ENCODE measurements at places on chromosomes 6 and 20.

GRCh38 chr20:59788196-59788735 lies 145.2 kb downstream of the SYCP2 start:
- DNase-seq = no peak

- no peak for DNase-seq
Measured at GRCh38 chr6:132354517-132355167, 46.6 kb downstream of the MOXD1 start.

DNA sequence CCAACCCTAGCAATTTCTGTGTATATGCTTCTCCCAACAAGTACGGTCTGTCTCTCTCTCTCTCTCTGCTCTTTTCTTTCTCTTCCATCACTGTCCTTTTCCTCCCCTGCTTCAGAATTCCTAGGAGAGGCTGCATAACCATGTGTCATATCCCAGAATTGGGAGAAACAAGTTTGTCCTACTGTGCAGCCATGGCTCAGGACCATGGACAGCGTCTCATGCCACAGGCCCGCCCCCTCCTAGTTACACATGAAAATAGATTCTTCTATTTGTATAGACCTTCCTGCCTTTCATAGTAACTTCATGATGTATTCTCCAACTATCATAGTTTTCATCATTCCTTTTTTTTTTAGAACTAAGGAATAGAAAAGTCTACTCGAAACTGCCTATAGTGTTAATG lies 98.0 kb downstream of the FNDC1 start:
- DNase-seq = no peak

- no peak for DNase-seq
Measured at GRCh38 chr6:35412102-35412501, 40.0 kb upstream of the FANCE start.

GRCh38 chr20:25282796-25283195 lies 34.9 kb downstream of the PYGB start:
- DNase-seq = no peak

DNA sequence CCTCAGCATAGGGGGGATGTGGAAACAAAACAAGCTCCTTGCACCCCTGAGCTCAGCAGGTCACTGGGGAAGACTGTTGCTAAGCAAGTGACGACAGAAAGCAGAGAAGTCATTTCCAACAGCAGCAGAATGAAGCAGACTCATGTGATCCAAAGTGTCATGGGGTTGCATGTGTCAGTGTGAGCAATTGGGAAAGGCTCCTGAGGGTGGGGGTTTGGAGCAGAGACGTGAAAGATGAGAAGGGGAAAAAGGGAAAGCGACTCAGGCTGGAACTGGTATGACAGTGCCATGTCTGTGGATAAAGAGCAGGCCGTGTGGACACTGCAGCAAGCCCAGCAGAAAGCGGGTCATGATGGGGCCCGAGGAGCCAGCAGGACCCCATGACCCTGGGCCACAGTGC lies 363.9 kb downstream of the PREX1 start:
- peak; percentile 30 for DNase-seq

DNA sequence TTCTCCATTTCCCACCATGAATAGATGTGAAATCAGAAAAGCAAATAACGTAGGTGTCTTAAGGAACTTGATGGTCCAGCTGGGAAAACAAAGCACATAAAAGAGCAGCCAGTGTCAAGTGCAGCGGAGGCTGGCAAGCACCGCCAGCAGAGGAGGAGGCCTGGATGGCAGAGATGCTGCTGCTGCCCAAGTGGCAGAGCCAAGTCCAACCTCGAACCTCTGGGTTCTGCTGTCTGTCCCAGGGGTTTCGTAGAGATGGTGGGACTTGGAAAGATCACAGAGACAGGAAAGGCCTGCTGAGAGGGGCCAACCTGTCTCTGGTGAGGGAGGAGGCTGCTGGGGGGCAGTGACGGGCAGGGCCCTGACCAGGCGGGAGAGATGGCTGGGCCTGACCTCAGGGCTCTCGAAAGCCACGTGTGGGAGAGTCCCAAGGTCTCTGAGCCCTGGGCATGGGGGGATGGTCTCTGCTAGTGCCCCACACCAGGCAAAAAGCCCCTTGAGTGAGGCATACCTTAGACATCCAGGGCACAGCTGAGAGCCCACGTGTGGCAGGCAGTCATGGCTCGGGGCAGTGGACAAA lies 77.3 kb downstream of the TCP11 start:
- no peak for DNase-seq

- DNase-seq = no peak
Measured at GRCh38 chr6:162705736-162706135, 21.8 kb downstream of the PRKN start.

- no peak for DNase-seq
Measured at GRCh38 chr6:21713481-21713880, 119.9 kb downstream of the SOX4 start.

DNA sequence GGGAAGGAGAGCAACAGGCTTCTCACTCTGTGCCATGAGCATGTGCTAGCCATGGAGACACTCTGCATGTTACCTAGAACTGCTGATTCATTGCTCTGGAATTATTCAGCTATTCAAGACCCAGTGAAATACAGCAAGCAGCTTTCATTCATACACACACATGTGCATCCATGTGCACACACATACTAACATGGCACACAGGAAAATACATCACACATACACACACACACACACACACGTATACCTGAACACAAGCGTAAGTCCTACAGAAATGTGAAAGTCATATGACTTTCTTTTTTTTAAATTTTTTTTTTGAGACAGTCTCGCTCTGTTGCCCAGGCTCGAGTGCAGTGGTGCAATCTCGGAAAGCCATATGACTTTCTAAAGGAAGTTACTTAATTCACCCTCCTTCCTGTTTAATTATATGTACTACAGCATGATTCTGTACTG lies 108.2 kb upstream of the NFATC2 start:
- DNase-seq = peak; percentile 81

GRCh38 chr6:56076033-56076432 lies 171.3 kb downstream of the COL21A1 start:
- no peak for DNase-seq

- no peak for DNase-seq
Measured at GRCh38 chr20:9038791-9039535, 29.9 kb upstream of the PLCB4 start.

DNA sequence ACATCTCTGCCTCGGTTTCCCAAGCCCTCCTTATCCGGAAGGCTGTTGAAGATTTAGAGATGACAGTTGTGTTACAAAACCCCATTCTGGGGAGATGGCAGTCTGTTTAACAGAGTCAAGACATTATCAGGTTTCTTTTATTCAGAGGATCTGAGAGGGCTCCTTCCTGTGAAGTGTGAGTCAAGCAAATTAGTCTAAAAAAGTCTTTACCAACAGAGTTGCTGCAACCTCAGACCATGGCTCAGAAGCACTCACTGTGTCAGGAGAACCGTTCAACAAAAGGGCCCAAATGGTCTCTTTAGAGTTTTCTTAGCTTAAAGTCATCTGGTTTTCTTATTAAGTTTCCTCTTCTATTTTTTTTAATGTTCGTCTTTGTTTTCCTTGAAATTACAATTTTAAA lies 717.8 kb downstream of the EPM2A start:
- DNase-seq = no peak

DNA sequence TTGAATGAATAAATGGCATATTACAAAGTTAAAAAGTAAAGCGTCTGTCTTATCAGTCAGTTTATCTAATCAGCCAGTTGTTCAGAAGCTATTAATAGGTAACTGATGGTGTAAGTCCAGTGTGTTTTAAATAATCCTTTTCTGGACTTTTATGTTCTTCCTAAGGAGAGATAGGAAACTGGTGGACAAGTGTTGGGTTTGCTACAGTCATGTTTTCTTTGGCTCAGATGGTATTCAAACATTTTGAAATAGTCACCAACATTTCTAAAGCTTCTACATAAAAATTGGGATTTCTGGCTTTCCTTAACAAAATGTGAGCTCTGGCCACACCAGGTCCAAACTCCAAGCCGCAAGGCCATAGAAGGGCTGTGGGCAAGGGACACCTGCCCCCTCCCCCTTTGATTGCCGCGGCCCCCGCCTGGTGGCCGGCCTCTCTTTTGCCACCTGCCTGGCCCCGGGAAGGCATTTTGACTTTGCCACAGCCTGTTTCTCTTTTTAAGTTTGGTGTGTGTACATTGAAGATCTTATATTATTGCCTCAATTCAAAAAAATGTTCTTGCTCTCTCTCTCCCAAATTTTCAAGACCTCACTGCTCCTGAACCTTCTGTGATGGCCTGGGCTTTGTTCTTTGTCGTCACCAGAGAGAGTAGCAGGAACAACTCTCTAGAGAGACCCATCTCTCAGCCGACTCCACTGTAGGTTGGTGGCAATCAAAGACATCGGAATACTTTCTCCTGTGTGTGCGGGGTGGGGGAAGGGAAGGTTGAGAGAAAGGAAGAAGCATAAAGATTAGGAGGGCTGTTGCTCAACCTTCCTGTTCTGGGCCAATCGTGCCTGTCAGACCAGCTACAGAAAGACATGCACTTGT lies 84.0 kb upstream of the ZNF217 start:
- DNase-seq = no peak

- DNase-seq = no peak
Measured at GRCh38 chr6:32195902-32196681, 3.6 kb upstream of the GPSM3 start.

DNA sequence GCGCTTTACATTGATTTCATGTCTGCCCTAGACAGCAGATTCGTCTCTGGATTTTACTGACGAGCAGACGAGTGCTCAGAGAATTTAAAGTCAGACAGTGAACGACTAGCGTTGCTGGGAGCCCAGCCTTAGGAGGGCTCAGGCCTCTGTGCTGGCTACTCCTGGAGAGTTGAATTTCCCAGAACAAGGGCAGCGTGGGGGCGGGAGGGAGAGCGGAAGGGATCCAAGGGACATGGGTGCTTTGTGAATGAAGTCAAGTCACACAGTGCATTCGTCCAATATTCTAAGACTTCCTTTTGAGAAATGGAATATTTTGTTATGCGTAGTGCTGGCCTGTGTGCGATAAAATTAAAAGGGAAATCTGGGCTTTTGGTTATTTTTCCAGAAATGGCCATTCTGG lies 126.5 kb downstream of the MYLK4 start:
- DNase-seq = no peak

DNA sequence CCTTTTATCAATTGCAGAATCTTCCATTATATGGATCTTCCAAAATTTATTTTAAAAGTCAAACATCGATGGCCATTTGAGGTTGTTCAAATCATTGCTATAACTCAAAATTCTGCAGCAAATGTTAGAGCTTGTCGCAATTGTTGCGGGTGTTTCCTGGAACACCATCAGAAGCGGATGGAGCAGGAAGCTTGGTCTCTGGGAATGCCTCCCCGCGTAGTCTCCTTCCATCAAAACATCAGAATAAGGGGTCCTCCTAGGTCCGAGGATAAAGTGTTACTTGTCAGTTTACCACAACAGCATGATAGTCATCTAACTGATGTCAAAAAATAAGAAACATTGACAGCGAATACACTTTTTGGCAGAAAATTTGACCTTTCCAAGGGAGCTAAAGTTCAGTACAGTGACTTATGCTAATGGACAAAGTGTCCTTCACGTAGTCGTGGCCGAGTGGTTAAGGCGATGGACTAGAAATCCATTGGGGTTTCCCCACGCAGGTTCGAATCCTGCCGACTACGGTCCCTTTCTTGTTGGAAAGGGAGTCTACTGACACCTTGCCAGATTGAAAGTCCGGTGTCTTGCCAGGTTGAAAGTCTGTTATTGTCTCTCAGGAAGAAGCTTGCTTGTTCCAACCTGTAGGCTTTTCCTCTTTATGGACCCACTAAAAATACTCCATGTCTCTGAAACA lies 59.0 kb upstream of the ZNF184 start:
- DNase-seq = no peak

GRCh38 chr6:68760485-68760884 lies 125.4 kb downstream of the ADGRB3 start:
- DNase-seq = no peak

GRCh38 chr20:5716953-5717352 lies 33.2 kb upstream of the SHLD1 start:
- DNase-seq = no peak

- DNase-seq = no peak
Measured at GRCh38 chr6:21752054-21752811, 158.7 kb downstream of the SOX4 start.

GRCh38 chr6:69105288-69105687 lies 470.2 kb downstream of the ADGRB3 start:
- DNase-seq = no peak

- no peak for DNase-seq
Measured at GRCh38 chr20:21147593-21147992, 21.7 kb downstream of the KIZ start.

DNA sequence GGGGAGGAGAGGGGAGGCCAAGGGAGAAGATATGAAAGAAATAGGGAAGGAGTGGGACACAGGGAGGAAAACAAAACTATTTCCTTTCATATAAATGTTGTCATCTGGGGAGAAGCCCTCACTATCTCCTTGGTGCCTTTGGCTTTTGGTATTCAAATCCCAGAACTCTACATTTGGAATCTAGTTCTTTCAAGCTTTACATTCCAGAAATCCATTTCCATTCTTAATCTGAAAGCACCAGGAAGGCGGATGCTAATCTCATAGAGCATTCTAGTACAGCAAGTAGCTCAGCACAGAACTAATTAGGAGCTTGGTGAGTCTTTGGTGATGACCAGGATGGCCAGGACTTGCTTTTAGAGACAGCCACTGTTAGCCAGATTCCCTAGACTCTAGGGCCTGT lies 177.9 kb downstream of the KIF16B start:
- DNase-seq = no peak

DNA sequence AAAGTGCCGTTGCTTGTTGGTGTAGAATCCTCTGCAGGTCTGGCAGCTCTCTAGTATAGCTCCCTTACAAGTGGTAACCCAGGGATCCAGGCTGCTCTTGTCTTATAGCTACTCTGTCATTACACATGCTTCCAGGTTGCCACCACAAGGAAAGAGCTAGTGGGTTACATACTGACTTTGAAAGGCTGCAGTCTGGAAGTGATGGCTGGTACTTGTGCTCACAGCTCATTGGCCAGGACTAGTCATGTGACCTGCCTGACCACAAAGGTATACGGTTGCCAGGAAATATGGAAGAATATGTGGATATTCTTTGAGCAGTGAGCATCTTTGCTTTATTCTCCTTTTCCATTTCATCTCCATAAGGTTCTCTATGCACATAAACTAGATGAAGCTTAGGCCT lies 46.0 kb downstream of the RREB1 start:
- DNase-seq = no peak

- no peak for DNase-seq
Measured at GRCh38 chr6:17635568-17635967, 35.5 kb downstream of the FAM8A1 start.

DNA sequence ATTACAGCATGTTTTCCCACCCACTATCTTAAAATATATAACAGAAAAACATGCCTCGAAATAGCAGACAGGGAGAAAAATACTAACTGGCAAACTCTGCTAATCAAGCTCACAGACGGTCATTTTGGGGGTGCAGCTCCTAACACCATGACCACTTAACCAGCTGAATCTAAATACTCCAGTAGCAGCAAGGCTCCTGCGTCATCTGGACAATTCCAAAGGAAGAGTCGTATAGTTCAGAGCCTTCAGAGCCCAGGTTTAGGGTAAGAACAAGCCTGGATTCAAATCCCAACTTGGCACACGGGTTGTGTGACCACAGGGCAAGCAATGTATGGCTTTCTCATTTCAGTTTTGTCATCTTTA lies 81.3 kb upstream of the COL21A1 start:
- DNase-seq = no peak

Data from epithelial cell of proximal tubule (primary cell).